ENCODE measurements at places on chromosomes 11 and 22.

GRCh38 chr11:110529043-110529442 lies 99.3 kb downstream of the FDX1 start:
- DNase-seq = peak; percentile 14

GRCh38 chr11:2586087-2586792 lies 113.6 kb downstream of the KCNQ1OT1 start:
- no peak for DNase-seq

DNA sequence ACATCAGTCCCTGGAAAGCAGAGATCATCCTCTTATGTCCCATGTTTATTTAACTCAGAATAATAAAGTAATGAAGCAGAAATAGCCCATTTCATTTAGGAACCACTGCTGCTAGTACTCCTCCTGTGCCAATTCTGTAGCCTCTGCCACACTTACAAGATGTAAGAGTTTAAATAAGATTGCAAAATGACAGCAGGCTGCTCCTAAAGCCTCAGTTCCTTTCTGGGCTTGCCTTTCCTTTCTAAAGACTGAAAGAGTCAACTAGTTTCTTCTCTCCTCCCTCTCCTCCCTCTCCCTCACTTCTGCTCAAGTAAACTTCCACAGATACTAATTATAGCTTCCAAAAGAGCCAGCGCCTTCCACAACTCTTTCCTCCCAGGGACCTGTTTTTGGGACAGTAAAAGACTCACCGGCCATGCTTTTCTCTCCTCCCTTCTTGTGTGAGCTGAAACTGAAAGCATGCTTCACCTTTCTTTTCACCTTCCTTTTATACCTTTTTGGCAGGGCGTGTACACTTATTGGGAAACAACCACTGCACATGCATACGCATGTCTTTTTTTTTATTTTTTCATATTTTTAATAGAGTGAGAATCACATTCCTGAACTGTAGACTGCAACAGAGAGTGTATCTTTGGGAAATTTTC lies 26.1 kb upstream of the CARD16 start:
- peak; percentile 82 for DNase-seq

DNA sequence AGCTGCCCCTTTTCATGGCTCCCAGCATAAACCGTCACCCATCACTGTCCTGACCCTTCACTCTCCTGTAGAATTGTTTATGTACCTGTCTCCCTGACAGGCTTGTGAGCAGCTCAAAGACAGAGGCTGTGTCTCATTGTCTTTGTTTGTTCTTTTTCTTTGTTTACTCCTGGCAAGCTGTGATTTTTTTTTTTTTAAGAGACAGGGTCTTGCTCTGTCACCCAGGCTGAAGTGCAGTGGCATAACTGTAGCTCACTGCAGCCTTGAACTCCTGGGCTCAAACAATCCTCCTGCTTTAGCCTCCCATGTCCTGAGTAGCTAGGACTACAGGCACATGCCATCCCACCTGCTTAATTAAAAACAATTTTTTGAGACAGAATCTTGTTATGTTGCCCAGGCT lies 9.7 kb downstream of the ARHGAP1 start:
- DNase-seq = no peak

DNA sequence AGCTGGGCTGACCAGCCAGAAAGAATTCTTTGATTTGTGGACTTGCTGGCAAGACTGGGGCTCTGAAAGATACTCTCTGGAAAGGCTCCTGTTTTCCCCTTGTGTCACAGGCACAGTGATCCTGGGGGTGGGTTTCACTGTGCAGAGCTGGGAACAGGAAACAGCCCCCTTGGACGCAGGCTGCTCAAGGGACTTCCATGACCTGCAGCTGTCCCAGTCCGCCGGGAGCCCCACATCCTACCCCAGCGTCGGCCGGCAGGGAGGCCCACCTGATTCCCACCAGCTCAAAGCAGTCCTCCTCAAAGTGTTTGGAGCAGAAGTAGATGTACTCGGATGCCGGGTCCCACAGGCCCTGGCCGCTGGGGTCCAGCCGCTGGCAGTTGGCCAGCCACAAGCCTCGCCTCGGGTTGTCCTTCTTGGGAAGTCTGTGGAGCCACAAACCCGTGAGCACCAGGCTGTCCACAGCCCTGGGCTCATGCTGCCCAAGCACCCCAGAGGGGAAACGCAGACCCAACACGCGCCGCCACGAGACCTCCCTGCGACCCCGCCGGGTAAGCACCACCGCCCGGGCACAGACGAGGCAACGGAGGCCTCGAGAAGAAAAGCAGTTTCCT lies 824 bp downstream of the THAP7 start:
- no peak for DNase-seq

- peak; percentile 99 for DNase-seq
These were observed 11.8 kb downstream of the LTBP3 start for GRCh38 chr11:65546217-65546958.

DNA sequence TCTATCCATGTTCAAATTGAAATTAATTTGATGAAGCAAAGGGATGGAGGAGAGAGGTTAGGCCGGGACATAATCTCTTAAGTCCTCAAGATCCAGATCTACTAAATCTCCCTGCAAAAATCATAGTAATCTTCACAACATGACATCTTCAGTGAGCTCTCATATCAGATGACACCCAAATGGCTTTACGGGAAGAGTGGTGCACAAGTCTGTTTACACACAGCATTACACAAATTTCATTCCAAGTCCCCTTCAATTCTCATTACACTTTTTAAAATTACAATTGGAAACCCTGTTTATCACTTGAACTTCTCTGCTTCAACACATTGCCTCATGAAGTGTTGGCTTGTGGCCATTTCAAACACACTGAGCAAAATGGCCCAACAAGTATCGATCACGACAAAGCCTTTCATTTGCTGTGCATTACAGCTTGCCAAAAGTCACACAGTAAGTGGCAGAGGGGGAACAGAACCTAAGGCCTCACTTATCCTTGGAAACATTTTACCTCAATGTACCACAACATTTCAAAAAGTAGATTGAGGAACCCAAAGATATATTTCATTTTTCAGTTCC lies 17.9 kb upstream of the TPH1 start:
- DNase-seq = no peak

DNA sequence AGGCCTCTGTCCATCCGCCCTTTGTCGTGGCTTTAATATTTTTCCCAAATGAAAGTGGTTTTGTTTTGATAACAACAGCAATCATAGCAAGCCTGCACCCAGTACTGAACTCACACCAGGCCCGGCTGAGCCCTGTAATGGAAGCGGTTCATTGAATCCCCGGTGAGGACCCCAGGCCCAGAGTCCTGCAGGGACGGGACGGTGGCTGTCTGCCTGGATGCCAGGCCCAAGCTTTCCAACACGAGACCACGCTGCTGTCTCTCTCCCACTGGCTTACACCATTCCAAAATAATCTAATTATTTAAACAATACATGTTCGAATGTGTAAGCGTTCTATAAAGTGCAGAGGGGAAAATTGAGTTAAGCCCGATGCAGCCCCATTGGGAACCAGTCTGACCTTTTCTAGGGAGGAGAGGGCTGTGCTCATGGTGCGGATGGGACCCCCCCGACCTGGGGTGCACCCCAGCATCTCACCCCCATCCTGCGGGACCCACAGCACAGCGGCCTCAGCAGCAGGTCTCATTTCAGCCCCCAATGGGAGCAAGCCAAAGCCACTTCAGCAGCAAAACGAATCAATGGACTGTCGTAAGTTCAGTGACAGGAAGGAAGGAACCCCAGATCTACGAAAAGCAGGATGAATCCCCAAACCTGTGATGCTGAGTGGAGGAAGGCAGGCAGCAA lies 1046.9 kb downstream of the BRD1 start:
- DNase-seq = no peak

DNA sequence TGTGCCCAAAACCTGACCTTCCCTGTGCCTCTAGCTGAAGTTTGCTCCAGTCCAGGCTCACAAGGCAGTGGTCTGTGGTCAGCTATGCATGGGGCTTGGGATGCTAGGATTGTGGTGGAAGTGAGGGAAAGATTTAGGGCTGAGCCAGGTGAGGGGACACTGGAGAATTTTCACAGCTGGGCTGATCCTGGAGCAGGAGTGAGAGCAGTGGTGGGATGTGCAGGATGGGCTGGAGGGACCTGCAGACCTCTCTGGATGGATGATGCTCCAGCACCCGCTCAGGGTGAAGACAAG lies 23.9 kb upstream of the KDM2A start:
- DNase-seq = no peak

DNA sequence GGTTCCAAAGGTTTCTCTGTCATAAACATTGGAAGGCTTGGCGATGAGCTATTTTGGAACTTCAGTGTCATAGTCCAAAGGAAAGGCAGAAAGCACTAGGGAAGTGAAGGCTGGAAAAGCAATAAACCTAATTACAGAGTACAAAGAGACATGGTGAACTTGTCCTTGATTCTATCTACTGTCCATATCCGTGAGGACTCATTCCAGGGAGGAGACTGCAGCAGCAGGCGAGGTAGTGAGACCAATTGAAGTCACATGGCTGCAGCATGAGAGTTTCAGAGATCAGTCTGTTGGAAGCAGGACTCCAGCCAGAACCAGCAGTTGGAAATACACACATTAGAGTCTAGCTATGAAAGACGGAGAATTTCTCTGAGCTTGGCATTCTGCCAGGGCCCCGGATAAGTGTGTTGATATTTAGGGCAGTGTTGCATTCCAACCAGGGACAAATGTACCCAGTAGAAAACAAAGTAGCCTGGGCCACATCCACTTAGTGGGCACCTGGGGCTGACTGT lies 54.1 kb upstream of the ARHGAP42 start:
- DNase-seq = no peak

- DNase-seq = no peak
These were observed 22.6 kb downstream of the ADAMTS15 start for GRCh38 chr11:130470832-130471706.

DNA sequence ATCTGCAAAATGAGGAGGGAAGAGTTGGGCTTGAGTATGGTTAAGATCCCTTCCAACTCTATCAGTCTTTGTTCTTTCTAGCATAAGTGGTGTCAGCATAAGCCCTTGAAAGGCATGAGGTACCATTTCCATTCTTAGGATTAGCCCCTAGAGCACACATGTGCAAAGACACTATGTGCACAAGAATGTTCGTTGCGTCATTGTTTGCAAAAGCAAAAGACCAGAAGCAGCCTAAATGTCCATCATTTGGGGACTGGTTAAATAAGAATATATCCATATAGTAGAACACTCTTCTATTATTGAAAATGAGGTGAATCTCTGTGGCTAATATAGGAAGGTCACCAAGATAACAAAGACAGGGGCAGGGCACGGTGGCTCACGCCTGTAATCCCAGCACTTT lies 10.0 kb upstream of the KCTD14 start:
- DNase-seq = no peak

GRCh38 chr11:36455658-36456111 lies 54.4 kb downstream of the TRAF6 start:
- DNase-seq = no peak

DNA sequence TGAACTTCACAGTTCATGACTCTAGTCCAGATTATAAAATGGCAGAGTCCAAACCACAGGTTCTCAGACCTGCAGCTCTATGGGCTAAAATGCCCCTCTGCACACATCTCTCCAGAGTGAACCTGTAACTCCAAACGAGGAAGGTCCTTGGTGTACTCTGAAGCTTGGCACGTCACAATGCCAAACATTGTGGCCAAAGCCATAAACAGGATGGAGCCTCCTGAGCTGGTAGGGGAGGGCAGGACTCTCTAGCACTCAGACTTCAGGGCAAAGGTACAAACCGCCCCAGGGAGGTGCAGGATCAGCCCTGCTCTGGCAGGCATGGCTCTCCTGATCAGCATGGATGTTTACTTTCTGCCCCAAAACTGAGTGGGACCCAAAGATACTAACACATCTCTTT lies 2.3 kb downstream of the SCUBE2 start:
- no peak for DNase-seq

DNA sequence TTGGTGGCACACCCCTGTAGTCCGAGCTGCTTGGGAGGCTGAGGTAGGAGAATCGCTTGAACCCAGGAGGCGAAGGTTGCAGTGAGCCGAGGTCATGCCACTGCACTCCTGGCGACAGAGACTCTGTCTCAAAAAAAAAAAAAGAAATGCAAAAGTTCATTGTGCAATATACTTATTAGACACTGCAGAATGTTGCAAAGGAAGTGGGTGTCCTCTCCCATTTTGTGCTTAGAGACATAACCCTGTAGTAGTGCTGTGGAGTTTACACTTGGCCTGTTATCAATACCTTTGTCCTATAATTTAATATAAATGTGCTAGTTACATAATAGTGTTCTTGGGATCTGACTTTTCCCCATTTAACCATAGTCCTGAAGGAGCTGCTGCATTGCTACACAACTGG lies 9.4 kb downstream of the BCL2L13 start:
- DNase-seq = no peak

GRCh38 chr22:24026733-24027132 lies 15.6 kb downstream of the CABIN1 start:
- DNase-seq = no peak

DNA sequence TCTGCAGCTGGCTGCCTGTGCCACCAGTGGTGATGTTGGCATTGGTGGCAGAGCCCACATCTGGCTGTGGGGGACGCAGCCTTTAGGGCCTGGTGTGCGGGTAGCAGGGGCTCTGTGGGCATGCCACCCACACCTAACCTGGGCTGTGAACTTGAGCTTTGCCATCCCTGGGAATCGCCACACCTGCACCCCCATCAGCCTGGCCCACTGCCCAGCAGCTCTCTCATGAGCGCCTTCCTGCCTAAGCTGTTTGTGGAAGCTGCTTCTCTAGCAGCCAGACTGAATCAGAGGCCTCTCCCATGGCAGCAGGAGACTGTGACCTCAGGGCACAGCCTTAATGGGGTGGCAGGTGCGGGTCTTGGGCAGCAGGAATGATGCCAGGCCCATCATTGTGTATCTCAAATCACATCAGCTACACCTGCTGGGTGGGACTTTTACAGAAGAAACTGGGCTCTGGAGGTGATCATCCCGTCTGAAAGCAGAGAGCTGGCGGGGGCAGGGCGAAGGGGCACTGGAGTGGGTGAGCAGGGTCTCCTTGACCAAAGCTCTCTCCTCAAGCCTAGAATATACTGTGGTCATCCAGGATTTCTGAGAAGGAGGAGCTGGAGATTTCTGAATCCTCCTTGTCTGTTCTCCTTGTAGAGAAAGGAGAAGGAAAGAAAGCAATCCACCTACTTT lies 17.8 kb upstream of the CARS1 start:
- no peak for DNase-seq

GRCh38 chr11:124717421-124717785 lies 22.3 kb upstream of the NRGN start:
- no peak for DNase-seq

GRCh38 chr11:30878400-30878799 lies 292.2 kb upstream of the MPPED2 start:
- DNase-seq = no peak

GRCh38 chr11:6320411-6321155 lies at the start of gene CAVIN3:
CAVIN3 (minus strand) TSS chr11:6320501; CDS start chr11:6320476, 25 bp downstream.
- DNase-seq = no peak

GRCh38 chr11:10447445-10447844 lies 7.6 kb upstream of the AMPD3 start:
- no peak for DNase-seq

Measured in CD4-positive, alpha-beta T cell treated with Interleukin-4 for 1 hour (primary cell).